ENCODE measurements at places on chromosomes 13 and 19.

DNA sequence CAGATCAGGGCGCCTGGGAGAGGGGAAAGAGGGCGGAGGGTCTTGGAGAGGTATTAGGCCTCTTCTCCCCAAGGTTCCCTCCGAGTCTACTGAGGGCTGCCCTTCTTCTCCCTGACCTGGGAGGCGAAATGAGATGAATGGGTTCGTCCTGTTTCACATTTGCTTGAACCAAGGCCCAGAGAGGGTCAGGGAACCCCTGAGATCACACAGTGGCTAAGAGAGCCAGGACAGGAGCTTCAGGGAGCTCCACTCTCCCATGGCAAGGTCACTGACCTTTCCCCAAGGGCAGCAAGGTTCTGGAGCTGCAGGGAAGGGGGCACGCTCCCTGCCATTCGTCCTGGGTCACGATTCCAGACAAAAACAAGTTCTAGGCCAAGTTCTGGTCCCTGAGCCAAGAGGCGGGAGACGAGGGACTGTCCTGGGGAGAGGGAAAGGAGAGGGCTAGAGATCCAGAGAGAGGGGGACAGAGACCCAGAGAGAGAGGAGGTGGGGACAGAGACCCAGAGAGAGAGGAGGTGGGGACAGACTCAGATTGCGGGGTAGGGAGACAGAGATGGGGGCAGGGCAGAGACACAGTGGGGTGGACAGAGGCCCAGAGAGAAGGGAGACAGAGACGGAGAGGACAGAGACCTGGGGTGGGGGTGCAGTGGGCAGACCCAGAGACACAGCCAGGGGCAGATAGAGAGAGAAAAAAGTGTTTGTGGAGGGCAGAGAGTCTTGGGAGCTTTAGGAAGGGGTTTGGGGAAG, 541 bp downstream of the ASPDH start:
- no peak for DNase-seq

- peak; percentile 6 for DNase-seq
Observed at GRCh38 chr13:39531646-39532045, 71.3 kb downstream of the LHFPL6 start.

GRCh38 chr19:2550431-2551171, 74.7 kb downstream of the GADD45B start:
- peak; percentile 52 for DNase-seq

DNA sequence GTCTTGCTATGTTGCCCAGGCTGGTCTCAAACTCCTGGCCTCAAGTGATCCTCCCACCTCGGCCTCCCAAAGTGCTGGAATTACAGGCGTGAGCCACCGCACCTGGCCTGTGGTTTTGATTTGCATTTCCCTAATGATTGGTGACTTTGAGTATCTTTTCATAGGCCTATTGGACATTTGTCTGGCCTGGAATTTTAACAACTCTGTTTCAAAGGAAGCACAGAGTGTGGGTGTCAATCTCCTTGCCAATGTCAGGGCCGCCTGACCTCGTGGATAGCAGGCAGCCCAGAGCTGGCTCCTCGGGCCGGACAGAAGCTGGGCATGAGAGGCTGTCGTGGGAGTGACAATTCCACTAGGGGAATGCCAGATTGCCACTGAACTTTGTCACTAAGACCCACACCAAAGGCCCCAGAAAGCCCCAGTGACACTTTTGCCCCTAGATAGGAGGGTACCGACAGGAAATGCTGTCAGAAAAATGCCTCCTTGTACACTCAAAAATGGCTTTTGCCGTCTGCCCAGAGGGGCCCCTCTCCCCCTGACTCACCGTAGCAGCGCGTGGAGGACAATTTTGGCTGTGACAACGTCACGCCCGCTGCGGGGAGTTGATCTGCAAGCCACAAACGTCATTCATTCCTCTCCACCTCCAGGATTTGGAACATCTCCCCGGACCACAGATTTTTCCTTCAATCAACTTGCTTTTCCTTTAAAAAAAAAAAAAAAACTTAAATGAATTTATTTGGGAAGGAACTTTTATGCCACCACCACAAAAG, 11.7 kb upstream of the ADGRE5 start:
- peak; percentile 53 for DNase-seq

- DNase-seq: peak; percentile 64
Observed at GRCh38 chr19:43755256-43755801, 567 bp upstream of the SMG9 start.
